Activated CD8-positive, alpha-beta memory T cell treated with anti-CD3 and anti-CD28 coated beads for 1 hour (primary cell): ENCODE measurements at places on chromosomes 11 and 22.
A peak's percentile ranks its signal among the peaks of the same experiment; 100 is the strongest.

GRCh38 chr11:4025967-4026324 is 68.7 kb upstream of the RRM1 start:
- no peak for DNase-seq

- no peak for DNase-seq
Observed at GRCh38 chr22:30284666-30285065, 4.6 kb downstream of the CASTOR1 start.

DNA sequence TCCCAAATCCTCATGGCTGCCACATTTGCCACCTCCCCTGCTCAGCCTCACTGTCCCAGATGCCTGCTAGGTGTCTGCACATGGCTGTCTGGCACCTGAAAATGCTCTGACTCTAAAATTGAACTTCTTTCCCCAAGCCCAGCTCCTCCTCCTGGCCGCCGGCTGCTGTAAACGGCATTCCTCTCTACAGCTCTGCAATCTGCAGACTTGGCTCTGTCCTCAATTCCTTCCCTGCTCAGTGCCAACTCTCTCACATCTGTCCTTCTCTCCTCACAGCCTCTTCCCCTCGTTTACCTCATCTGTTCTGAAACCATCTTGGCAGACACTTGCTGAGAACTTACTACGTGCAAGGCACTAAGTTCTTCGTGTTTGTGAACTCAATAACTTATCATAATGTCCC is 169.4 kb upstream of the SYT13 start:
- no peak for DNase-seq

GRCh38 chr22:24134090-24134846 is 47.0 kb upstream of the SUSD2 start:
- DNase-seq = peak; percentile 67

- no peak for DNase-seq
Observed at GRCh38 chr11:109794501-109794900, 298.7 kb upstream of the ZC3H12C start.

- no peak for DNase-seq
Observed at GRCh38 chr11:120702656-120703055, 191.1 kb downstream of the GRIK4 start.

- no peak for DNase-seq
Observed at GRCh38 chr22:17217179-17217578, 2.1 kb downstream of the ADA2 start.

- DNase-seq = no peak
Observed at GRCh38 chr22:27718186-27719035, 83.1 kb downstream of the MN1 start.

- DNase-seq = no peak
Observed at GRCh38 chr11:43217849-43218248, 93.9 kb upstream of the API5 start.

- no peak for DNase-seq
Observed at GRCh38 chr11:105903113-105903512, 118.9 kb downstream of the MSANTD4 start.

- DNase-seq = no peak
Observed at GRCh38 chr11:46252373-46252914, 25.0 kb upstream of the CREB3L1 start.

DNA sequence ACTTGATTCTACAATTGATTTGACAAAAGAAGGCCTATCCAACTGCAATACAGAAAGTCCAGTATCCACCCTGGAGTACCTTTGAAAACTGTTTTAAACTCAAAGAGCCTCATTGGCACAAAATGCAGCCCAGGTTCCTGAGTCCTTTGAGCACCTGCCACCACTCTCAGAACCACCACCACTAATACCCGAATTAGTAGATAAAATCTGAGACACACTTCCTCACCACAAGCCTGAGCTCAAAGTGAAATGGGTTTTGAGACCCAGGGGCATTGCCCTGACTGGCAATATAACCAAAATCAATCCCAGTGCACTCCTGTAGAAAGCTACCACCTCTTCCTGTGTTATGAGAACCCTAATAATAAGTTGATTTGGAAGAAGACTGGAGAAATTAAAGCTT is 215.7 kb downstream of the CSNK2A3 start:
- DNase-seq = no peak

- no peak for DNase-seq
Observed at GRCh38 chr11:77120571-77120970, 7.5 kb upstream of the MYO7A start.

- no peak for DNase-seq
Observed at GRCh38 chr11:47186700-47187695, 764 bp upstream of the PACSIN3 start.

DNA sequence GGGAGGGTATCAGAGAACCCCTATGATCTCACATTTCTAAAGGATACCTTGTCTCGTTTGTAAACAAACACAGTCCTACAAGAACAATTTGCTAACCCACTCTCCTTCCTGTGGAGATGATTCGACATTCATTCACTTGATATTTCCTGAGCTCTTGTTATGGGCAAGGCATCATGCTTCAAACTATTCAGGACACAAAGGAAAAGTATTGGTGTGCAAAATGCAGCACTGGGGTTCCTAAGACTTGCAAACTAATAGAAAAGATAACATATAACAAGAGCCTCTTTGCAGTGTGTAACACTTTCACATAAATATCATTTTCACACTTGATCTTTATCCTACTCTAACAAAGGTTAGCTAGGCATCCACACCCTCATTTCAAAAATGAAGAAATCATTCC is 211.5 kb upstream of the BLID start:
- no peak for DNase-seq

DNA sequence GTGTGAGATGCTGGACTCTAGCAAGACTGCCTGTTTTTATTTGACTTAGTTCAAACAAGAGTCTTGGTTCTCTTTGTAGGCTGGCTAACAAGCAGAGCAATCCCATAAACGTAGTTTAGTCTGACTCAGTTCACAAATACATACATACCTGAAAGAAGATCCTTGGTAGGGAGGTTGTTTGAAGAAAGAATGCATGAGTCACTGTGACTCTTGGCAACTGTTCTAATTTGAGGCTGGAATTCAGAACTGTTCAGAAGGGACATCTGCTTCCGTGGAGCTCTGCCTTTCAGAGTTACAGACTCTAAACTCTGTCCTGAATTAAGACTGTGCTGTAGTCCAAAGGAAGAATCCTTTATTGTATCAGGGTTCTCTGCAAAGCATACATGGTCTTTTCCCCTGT is 32.2 kb downstream of the C2CD3 start:
- no peak for DNase-seq

DNA sequence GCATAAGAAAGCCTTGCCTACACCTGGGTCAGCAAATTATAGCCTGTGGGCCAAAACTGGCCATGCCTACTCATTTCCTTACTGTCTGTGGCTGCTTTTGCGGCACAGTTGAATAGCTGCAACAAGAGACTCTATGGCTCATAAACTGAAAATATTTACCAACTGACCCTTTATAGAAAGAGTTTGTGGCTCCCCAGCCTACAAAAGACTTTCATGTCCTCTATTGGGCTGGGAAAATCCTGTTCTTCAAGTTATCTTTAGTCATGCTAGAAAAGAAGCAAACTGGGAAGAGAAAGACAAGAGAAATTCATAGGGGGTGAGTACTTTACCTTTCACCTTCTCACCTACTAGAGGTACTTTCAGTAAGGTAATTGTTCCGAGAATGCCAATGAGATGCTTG is 175.1 kb downstream of the SWAP70 start:
- DNase-seq = no peak

GRCh38 chr11:94794287-94795168 is 26.4 kb downstream of the AMOTL1 start:
- no peak for DNase-seq

DNA sequence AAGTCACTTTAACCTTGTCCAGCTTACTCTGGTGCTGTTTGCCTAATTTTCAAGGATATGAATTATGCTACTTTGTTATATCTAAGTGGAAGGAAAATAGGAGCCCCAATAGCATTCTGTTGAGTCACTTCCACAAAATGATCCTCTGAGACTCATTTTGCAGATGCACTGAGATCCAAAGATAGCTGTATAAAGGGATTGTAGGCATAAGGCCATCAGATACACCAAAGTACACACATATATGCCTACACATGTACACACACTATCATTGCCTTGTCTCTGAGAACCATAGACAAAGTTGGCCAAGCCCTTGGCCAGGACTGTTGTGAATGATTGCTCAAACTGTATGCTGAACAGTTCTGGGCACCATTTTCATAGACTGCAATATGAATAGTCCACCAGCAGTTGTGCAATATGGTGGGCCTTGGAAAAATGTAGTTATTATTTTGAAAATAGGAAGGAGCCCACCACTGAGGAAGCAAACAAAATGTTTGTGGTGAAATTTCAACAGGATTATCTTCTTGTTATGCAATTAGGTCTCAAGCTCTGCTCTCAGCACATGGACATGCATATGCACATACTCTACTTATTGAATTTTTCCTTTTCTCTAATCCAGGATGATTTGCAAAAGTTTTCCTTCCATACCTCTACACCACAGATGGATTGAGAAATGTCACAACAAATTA is 186.0 kb upstream of the CTSC start:
- no peak for DNase-seq

DNA sequence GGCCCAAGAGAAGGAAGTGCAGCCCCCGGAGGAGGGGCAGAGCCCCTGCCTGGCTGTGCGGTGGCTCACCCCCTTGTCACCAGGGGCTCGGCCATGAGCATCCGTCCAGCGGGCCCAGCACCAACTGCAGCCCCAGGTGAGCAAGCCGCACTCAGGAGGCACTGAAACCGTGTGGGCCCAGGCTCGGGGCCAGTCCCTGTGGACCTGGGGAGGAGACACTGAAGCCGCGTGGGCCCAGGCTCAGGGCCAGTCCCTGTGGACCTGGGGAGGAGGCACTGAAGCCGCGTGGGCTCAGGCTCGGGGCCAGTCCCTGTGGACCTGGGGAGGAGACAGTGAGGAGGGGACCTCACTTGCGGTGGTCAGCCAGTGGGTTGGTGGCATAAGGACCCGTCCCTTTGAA is 13.9 kb downstream of the LSP1 start:
- no peak for DNase-seq

GRCh38 chr22:47623763-47624148 is 861.3 kb downstream of the TBC1D22A start:
- DNase-seq = no peak

DNA sequence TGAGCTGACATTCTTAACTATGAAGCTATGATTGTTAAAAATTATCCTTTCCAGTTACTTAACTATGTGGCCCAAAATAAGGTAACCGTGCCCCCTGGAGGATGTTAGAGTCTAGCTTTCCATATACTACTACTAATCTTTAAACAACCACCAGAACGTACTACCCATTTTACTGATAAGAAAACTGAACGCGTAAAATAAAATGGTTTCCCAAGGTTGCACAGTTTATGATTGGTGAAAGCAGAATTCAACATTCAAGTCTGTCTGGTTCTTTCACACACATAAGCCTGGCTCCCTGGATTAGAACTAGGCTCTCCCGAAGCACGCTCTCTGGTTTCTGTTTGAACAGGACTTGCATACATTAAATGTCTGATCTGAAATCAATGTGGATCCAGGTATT is 437.8 kb upstream of the CCDC90B start:
- DNase-seq = no peak

DNA sequence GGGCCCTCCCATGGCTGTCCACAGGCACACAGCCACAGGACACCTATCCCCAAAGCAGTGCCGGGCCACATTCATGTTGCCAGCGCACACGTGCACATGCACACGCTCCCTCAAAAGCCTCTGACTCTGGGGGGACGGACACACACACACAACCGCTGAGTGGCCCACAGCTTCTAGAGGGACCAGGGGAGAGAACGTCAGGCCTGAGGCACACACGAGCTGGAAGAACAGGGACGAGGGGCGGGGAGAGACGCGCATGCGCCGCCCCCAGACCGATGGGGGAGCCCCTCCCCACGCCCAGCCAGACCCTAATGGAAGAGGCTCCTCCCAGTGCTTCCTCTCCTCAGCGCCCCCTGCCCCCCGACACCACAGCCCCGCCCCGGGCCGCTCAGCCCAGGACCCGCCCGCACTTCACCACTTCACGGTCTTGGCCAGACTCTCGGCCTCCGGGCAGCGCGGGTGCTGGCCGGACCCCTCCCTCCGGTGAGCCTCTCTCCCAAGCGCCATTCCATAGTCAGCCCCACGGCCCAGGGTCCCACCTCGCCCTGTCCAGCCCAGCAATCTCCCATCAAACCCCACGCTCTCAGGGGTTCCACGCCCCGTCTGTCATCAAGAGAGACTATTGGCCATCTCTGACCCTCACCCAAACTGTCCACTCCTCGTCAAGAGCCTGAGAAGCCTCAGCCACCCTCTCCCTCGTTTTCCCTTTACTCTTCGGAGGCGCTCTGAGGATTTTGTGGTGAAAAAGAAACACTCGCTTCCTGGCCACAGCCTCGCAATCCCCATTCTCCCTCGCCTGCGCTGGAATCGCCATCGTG is 11.7 kb downstream of the NRXN2 start:
- DNase-seq = no peak

- no peak for DNase-seq
Observed at GRCh38 chr11:34451053-34451452, 12.3 kb downstream of the CAT start.

GRCh38 chr11:14617241-14618027 is 26.2 kb upstream of the PDE3B start:
- DNase-seq = no peak

- no peak for DNase-seq
Observed at GRCh38 chr11:849951-850774, 7.5 kb downstream of the TSPAN4 start.

GRCh38 chr11:83410605-83411565 is 124.7 kb upstream of the CCDC90B start:
- DNase-seq = no peak

- DNase-seq = no peak
Observed at GRCh38 chr22:24271386-24271854, 789 bp downstream of the SPECC1L start.

DNA sequence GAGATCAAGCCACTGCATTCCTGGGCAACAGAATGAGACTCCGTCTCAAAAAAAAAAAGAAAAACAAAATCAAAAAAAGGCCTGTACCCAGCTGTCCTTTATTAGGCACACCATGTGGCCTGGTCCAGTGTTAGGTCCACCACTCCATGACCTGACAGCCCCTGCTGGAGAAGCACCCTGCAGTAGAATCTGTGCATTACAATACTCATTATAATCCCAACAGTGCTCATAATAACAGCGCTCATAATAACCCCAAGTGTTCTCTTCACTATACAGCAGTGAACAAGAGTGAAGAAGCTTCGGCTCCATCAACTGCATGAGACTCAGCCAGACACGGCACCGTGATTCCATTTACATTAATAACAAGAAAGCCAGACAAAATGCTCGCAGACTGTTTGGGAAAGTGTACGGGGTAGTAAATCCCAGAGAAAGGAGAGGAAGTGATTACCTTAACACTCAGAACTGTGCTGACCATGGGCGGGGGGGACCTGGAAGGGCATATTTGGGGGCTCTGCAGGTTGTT is 8.9 kb upstream of the EHD1 start:
- no peak for DNase-seq

DNA sequence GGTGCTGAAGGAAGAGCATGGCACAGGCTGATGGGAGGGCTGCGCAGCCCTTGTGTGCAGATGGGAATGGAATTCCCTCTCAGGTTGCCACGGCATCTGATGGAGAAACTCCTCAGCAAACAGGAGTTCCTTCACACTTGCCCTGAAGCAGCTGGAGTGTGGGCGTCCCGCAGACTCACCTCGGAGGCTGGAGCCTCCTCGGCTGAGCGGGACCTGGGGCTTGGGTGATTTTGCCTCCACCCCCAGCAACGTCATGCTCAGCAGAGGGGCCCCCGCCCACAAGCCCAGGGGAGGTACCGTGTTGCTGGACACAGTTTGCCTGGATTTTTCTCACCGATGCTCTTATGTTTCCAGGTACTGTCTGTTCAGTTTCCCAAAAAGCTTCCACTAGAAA is 63.4 kb downstream of the MYO7A start:
- no peak for DNase-seq
